ENCODE measurements at places on chromosomes 13 and 19.

GRCh38 chr19:43814663-43815352, 12.3 kb upstream of the ZNF283 start:
- no peak for DNase-seq

- DNase-seq = no peak
Measured at GRCh38 chr13:107139006-107139405, 571.1 kb upstream of the ARGLU1 start.

DNA sequence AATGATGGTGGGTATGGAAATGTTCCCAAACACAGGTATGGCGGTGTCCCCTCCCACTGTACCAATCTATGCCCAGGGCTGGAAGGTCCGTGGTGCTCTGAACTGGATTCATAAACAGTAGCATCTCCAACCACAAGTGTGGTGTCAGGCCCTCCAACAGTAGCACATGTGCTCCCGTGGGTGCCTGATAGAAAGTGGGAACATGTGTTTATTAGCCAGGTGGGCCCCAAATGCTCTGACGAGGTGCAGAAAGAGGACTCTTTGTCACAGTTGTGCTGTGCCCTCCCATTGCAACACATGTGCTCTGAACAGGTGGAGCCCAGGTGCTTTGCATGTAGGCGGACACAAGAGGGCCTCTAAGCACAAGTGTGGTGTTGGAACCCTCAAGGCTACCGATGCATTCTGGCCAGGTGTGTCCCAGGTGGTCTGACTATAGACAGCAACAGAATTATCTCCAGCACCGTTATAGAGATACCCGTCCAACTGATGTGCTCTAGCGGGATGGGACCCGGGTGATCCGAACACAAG, 75.4 kb upstream of the ZNF30 start:
- no peak for DNase-seq

DNA sequence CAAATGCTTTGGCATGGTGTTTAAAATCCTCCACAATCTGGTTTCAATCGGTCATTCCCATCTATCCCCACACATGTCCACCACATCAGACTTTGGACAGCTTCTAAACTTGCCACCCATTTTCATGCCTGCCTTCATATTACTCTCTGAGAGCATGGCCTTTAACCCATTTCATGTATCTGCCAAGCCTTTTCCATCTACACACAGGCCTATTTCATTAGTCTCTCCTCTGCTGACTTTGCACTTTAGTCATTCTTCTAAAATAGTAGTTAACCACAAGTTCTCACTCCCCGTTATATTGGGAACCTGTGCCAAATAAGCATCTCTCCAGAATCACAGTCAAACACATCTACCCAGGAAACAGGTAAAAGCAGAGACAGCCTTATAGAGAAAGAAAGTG, 142.2 kb downstream of the MZT1 start:
- no peak for DNase-seq

- no peak for DNase-seq
Measured at GRCh38 chr19:10113592-10113963, 2.1 kb downstream of the P2RY11 start.

- DNase-seq = no peak
Measured at GRCh38 chr13:73800011-73800410, 334.2 kb downstream of the KLF12 start.

DNA sequence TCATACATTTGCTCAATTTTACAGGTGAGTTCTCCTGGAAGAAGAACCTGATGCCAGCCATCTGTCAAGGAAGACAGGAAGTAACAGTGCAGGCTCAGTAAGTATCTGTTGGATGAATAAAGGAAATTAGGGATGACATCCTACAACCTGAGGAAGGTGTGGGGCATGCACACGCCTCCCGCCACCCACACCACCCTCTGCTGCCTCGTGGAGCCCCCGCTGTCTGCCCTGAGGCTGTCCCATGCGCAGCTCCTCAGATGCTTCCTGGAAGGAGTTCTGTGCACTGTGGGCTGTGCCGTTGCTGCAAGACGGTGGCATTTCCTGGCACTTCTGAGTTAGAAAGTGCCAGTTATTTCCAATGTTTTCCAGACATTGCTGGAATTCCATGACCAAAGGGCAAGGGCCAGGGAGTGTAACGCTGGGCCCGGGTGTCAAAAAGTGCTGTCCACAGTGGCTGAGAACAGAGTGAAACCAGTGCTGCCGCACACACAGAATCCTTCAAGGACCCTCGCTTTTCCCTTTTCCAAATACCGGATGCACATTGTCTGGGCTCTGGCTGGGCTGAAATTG, 4.2 kb upstream of the TEX29 start:
- no peak for DNase-seq

DNA sequence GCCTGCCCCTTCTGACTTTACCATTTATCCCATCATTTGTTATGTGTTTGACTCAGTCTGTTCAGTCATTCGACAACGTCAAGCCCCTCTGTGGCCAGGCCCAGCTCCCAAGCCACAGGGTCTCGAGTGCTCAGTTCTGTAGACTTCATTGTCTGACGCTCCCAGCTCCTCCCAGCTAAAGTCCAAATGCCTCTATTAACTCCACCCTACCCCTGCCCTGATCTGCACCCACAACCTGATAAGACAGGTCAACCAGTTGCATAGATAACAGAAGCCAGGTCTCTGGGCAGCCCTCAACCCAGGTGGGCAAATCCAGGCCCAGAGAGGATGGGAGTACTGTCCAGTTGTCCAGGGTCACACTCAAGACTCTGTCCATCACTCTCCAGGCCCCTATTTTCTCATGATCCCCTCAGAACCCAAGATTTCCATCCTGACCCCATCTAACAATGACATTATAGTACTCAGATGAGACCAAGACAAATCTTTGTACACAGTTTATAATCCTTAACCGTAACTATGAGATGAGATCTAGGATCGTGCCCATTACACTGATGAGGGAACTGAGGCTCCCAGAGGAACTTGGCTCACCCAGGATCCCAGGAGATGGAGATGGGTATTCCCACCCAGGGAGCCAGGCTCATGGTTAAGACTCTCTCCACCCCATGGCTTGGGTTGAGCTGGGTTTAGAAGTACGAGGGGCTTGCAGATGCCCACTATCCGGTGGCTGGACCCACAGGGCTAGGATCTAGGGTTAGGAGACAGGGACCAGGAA, 1.1 kb downstream of the TM6SF2 start:
- no peak for DNase-seq

DNA sequence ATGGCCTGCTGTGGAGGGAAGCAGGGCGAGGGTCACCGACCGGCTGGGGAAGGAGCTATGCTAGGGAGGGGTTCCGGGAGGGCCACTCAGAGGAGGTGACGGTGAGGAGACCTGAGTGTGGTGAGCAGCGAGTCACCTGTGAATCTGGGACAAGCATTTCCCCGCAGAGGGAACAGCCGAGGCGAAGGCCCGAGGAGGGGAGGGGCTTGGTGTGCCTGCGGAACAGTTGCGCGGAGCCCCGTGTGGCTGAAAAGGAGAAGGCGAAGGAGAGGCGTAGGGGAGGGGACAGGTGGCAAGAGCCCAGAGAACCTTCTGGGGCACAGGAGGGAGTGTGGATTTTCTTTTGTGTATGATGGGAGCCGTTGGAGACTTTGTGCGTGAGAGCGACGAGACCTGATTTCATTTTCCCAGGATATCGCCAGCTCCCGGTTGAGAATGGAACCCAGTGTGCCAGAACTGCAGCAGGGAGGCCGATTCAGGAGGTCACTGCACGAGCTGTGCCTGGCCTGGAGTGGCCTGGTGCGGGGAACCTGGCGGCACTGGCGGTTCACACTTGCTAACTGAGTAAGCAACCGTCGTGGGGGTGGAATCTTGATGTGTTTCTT, 117.7 kb upstream of the ZNF507 start:
- no peak for DNase-seq

- DNase-seq = no peak
Measured at GRCh38 chr13:94204946-94205345, 274.5 kb downstream of the DCT start.
